SK-N-SH (cell line): ENCODE measurements at places on chromosomes 13 and 19. TPM values are rescaled to one million over a fixed set of nuclear protein-coding genes. Genes with fewer than 3 reads are reported as not detected.

DNA sequence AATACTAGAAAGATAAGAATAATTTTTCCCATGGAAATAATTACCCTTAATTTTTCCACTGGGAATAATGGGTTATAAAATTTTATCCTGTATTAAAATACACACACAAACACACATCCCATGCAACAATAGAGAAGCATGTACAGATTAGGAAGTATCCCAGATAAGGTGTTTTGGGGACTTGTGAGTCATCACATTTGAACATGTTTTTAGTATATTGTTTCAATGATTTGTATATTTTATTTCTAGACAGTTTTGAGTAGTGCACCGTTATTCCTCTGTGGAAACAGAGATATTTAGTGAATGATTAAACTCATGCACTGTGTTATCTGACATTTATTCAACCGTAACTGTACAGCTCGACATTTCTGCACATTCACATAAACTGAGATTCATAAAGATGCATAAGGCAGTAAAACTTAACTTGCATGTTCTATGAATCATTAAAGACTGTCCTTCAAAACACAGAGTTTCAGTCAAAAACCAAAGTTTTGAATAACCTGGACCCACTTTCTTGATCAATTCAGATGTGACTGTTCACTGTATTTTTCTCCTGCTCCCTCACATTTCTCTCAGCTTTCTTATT, 30.1 kb downstream of the KLF12 start:
- no peaks in the 10 kb centered on the region for H3K27me3 ChIP-seq
- no peak overlapping the region for H3K27ac ChIP-seq
- no peak overlapping the region for H3K4me3 ChIP-seq
- no peaks in the 10 kb centered on the region; the same call in none of the 2 replicates for H3K4me1 ChIP-seq
- H3K36me3 ChIP-seq, result no peaks in the 10 kb centered on the region

GRCh38 chr19:17240062-17240752, 5.5 kb downstream of the NR2F6 start:
- H3K4me3 ChIP-seq, result no peak overlapping the region
- no peaks in the 10 kb centered on the region for H3K27me3 ChIP-seq
- DNase-seq, result no peak
- H3K27ac ChIP-seq, result no peak overlapping the region

GRCh38 chr13:52158629-52159158, 703 bp downstream of the NEK3 start:
- H3K27me3 ChIP-seq, result no peaks in the 10 kb centered on the region
- H3K36me3 ChIP-seq, result peaks cover 4% of the 10 kb centered on the region; the same call in 1 of the 2 replicates
- peaks cover 3% of the 10 kb centered on the region; the same call in 1 of the 2 replicates for H3K4me1 ChIP-seq
- peak overlapping the region; percentile 83 for H3K4me3 ChIP-seq
- peak overlapping the region; percentile 72 for H3K27ac ChIP-seq
- DNase-seq, result peak; percentile 58

DNA sequence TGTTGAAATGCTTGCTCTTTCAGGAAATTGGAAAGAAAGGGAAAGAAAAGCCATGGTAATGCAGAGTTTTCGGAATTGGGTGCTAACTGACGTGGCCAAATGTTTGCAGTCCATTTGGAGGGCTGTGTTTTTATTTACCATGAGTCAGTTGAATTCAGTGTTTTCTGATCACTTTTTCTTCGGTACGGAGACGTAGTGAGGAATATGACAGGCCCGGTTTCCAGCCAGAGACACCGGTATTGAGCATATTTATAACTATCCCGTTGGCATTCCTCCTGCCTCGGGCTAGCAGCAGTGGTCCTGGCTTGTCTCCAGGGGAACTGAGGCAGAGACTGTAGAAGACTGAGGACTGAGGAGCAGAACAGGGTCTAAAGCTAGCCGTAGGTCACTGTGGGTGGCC, 1.0 kb downstream of the CDC16 start:
- H3K4me3 ChIP-seq, result peak overlapping the region; percentile 87
- peaks cover 37% of the 10 kb centered on the region for H3K36me3 ChIP-seq
- peaks cover 5% of the 10 kb centered on the region for H3K4me1 ChIP-seq
- no peaks in the 10 kb centered on the region for H3K27me3 ChIP-seq
- no peak overlapping the region; the same call in 1 of the 2 replicates for H3K27ac ChIP-seq

KLK1 gene
- not detected in 2 replicates for polyA plus RNA-seq
